NCI-H1436 (cell line): ENCODE measurements at places on chromosomes 11 and 22.

- DNase-seq = no peak
Measured at GRCh38 chr11:58506935-58507334, 970 bp downstream of the OR5B21 start.

DNA sequence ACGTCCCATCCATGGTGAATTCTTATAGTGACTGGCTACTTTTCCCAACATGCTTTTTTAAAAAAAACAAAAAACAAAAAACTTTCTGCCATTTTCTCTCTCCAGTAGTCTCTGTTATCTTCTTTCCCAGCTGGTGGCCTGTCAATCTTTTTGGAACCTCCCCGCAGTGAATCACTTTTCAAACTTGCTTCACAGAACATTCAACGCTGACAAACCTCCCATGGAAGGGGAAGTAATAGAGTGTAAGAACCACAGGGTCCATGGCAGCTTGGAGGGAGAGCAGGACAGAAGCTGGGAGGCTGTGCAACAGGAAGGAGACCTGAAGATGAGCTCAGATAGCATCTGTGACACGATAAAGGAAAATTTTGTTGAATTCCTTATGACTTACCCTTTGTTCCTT, 9.8 kb upstream of the CECR2 start:
- DNase-seq = no peak

- no peak for DNase-seq
Measured at GRCh38 chr11:86118253-86118652, 49.4 kb upstream of the PICALM start.

DNA sequence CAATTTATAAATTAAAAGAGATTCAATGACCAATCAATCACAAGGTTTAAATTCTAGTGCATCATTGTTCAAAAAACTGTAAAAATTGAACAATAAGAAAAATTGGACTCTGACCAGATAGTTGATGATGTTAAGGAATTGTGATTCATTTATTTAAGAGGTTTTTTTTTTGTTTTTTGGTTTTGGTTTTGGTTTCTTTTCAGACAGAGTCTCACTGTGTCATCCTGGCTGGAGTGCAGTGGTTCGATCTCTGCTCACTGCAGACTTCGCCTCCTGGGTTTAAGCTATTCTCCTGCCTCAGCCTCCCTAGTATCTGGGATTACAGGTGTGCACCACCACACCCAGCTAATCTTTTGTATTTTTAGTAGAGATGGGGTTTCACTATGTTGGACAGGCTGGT, 17.1 kb upstream of the EIF3M start:
- no peak for DNase-seq

- no peak for DNase-seq
Measured at GRCh38 chr11:92702805-92703448, 266.5 kb upstream of the MTNR1B start.

GRCh38 chr11:110971140-110971539, 258.9 kb upstream of the ARHGAP20 start:
- DNase-seq = no peak

- DNase-seq = no peak
Measured at GRCh38 chr11:86046116-86046515, 22.8 kb downstream of the PICALM start.

DNA sequence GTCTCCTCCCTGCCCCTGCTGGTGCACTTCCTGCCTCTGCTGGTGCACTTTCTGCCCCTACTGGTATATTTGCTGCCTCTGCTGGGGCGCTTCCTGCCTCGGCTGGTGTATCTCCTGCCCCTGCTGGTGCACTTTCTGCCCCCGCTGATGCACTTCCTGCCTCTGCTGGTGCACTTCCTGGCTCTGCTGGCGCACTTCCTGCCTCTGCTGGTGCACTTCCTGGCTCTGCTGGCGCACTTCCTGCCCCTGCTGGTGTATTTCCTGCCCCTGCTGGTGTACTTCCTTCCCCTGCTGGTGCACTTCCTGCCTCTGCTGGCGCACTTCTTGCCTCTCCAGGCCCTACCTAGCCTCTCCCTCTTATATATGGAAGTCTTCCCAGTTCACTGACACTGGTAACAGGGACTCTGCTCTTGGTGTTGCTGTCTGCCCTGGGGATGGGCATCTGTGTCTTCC, 10.1 kb downstream of the MTFP1 start:
- no peak for DNase-seq

GRCh38 chr11:8760896-8761295, 78.3 kb downstream of the RPL27A start:
- DNase-seq = no peak

GRCh38 chr22:27538666-27539065, 262.9 kb downstream of the MN1 start:
- no peak for DNase-seq

- DNase-seq = no peak
Measured at GRCh38 chr22:24578355-24579257, 14.3 kb downstream of the LRRC75B start.

- DNase-seq = no peak
Measured at GRCh38 chr11:72643547-72643946, 30.7 kb downstream of the PDE2A start.

GRCh38 chr11:125062218-125062930, 731 bp upstream of the SLC37A2 start:
- no peak for DNase-seq

DNA sequence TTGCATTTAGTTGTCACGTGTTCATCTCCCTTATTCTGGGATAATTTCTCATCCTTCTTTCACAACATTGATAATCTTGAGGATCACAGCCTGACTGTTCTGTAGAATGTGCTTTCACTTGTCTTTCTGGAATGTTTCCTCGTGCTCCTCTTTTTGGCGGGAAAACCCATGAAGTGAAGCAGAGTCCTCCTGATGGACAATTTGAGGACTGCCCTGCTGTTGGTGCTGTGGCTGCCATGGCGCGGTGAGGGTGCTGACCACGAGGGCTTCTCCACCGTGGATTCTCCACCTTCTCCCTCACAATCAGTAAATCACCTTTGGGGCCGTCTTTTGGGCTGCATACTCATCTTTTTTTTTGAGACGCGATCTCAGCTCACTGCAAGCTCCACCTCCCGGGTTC, 946.9 kb downstream of the BRD1 start:
- no peak for DNase-seq

DNA sequence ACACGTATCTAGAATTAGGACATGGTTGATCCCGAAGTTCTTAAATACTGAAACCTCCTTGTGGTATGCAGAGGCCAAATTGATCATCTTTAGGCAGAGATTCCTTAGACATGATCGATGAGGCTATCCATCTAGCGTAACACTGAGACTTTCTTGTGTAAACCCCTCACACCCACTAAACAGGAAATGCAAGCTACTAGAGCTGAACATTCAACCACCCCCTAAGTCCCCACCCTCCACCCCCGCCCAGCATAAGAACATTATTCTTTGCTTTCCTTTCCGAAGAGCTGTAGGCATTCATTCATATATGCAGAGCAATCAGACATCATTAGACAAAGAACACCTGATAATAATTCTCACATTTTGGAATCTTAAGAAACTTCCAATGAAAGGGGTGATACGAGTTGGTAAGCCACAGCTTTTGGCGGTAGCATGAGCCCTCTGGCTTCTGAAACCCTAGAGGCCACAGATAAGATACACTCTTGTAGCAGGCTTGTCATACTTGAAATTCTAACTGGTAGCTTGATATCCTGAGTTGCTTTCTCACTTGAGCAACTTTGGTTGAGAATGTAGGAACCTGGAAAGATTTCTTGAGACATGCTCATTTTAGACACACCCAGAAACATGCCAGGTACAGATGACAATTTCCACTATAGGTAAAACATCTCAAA, 42.2 kb downstream of the FLI1 start:
- no peak for DNase-seq

DNA sequence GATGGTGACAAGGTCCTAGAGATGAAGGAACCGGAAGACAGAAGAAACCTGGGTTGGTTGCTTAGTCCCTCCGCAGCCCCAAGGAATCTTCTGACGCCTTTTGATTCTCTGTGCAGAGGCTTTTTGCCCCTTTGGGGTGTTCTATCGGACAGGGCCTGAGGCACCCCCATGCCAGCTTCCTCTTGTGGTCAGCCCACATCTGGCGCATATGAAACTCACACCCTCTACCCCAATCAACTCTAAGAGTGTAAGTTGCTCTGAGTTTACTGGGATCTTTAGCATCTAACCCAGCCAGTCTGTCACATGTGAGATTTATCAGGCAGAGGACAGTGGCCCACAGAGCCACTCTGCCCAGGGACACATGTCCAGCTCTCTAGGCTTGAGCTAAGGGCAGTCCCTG, 17.4 kb downstream of the RASD2 start:
- DNase-seq = no peak

DNA sequence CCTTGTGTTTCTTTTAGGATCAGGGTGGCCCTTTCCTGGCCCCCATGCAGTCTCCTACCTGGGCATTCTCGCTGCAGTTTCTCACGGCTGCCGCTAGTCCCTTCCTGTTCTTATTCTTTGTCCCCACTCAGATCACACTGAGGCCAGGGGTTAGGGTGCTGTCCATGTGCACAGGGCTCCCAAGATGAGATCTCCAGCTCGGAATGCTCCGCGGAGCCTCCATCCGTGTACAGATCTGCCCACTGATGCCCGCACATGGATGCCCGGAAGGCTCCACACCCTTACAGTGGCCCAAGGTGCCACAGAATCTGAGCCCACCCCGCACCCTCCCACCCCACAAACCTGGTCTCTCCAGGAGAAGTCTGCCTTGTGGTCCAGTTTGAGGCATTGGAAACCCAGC, 457.3 kb downstream of the TBC1D22A start:
- DNase-seq = no peak

DNA sequence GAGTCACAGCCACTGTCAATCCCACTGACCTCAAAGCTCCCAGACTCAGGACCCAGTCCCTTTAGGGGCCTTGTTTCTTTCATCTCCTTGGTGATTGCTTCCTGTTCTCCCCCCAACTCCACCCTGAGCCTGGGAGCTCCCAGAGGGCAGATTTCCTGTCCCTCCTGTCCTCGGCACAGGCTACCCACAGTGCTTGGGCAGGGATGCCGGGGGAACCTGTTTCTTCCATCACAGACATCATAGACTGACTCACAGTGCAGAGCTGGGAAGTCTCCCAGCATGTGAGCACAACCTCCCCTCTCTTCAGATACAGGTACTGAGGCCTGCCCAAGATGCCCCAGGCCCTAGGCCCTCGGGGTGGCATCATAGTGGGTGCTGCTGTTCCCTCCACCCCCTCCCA, 16.6 kb downstream of the TRIM29 start:
- DNase-seq = no peak

GRCh38 chr11:27203077-27203647, 159.9 kb downstream of the CCDC34 start:
- no peak for DNase-seq

DNA sequence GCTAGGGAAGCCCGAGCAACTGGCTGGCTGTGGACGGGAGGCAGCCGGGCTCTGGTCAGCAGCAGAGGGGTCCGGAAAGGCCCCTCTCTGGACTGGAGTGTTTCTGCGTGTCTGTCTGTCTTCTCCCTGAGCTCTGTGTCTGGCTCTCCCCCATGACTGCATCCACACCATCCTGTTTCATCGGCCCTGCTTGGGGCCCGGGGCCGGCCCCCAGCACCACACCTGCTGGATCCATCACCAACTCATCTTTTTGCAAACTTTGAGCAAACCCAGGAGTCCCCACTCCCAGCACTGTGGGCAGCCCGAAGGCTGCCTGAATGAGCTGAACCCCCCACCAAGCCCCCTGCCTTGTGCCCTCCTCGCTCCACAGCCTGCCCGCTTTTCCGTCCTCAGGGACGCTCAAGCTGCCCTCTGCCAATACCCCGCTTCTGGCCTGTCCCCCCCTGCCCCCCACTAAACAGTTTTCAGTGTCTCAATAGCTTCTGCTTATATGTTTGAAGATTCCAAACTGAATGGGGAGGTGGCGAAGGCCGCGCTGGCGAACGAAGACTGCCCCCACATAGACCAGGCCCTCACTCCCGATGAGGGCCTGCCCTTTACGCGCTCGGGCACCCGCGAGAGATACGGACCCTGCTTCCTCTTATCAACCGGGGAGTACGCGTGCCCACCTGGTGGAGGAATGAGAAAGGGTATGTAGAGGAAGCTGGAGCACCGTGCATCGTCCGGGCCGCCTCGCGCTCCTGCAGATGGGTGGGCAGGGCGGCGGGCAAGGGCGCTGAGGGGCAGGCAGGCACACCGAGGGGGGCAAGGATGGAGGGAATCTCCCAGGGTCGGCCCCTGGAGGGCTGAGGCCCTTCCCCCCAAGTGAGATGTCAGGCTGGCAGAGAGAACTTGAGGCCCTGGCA, 44.6 kb downstream of the KCNC1 start:
- DNase-seq = no peak

DNA sequence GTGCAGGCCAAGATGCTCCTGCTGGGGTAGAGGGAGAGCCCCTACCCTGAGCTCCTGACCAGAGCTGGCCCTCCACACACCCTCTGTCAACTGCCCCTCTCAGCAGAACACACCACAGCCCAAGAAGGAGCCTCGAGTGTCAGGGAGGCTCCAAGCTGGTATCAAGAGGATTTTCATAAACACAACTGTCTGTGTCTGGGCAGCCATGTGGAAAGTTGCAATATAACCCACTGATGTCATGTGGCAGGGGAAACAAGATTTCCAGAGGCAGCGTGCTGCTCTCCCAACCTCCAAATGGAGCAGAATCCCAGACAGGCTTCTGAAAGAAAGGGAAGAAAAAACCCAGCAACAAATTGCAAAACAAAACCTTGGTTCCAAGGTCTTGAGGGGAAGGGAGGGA, 569.9 kb downstream of the BUD13 start:
- DNase-seq = no peak

GRCh38 chr22:47533961-47534803, 771.7 kb downstream of the TBC1D22A start:
- DNase-seq = no peak

DNA sequence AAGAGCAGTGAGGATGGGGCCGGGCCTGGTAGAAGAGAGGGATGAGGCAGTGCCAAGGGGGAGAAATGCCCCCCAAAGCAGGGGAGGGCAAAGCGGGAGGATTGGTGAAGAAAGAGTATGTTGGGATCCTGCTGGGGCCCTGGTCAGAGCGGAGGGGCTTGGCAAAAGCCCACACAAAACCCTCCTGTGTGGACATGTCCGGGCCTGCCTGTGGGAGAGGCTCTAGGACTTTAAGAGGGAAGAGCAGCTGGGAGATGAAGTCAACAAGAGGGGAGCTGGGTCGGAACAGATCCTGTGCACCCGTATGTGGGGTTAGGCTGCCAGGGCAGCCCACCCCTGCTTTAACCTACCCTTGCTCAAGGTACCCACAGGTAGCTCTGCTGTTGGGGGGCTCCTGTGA, 25.8 kb downstream of the ART5 start:
- DNase-seq = no peak

DNA sequence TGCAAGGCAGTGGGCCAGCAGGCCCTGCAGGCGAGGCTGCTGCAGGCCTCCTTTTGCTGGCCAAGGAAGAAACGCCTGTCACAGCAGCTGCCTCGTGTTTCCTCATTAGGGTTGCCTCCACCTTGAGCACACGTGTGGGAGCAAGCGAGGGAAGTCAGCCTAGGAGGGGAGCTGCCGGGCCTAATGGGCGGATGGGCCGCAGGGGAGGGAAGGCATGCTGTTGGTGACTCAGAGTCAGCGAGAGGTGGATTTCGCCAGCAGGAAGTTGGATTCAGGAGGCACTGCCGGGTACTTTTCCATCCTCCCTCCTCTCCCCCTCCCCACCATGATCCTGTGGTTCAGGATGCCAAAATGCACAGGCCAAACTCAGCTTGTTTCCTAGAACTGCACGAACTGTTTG, 498.7 kb downstream of the METTL15 start:
- no peak for DNase-seq
